GM12891 (cell line): ENCODE measurements at places on chromosomes 2 and 18.

GRCh38 chr18:32930695-32931301, 158.0 kb upstream of the KLHL14 start:
- DNase-seq = peak; percentile 12

DNA sequence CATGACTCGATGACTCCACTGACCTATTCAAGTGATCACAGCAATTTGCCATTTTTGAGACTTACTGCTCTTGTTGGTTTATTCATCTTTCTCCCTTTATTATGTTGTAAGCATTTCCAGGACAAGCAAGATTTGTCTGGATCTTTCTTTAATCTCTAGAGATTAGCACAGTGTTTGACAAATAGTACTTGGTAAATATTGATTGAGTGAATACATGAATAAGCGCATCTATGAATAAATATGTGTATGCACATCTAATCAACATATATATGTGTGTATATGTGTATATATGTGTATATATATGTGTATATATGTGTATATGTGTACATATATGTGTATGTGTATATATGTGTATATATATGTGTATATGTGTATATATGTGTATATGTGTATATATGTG, 7.3 kb downstream of the TMX3 start:
- no peak for DNase-seq

GRCh38 chr2:85971366-85971765, 82.6 kb upstream of the ST3GAL5 start:
- DNase-seq = no peak

GRCh38 chr2:171348056-171348455, 85.7 kb downstream of the METTL8 start:
- DNase-seq = no peak

DNA sequence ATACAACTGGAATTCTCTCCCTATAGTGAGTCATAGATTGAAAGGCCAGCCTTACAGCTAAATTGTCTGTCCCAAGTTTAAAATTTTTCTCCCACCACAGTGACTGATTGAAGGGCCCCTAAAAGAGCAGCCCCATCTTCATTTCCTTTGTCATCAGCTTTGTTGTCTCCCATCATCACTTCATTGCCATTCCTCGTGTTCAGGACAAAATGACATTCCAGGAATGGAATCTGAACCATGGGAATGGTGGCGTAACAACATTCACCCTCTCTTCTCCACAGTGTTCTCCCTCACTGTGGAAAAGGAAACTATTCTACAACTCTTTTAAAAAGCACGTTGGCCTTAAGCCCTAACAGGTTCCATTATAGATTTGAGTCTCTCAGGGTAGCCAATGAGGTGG, 52.1 kb downstream of the PSTPIP2 start:
- DNase-seq = no peak

GRCh38 chr18:73408469-73408868, 540.7 kb upstream of the NETO1 start:
- no peak for DNase-seq

DNA sequence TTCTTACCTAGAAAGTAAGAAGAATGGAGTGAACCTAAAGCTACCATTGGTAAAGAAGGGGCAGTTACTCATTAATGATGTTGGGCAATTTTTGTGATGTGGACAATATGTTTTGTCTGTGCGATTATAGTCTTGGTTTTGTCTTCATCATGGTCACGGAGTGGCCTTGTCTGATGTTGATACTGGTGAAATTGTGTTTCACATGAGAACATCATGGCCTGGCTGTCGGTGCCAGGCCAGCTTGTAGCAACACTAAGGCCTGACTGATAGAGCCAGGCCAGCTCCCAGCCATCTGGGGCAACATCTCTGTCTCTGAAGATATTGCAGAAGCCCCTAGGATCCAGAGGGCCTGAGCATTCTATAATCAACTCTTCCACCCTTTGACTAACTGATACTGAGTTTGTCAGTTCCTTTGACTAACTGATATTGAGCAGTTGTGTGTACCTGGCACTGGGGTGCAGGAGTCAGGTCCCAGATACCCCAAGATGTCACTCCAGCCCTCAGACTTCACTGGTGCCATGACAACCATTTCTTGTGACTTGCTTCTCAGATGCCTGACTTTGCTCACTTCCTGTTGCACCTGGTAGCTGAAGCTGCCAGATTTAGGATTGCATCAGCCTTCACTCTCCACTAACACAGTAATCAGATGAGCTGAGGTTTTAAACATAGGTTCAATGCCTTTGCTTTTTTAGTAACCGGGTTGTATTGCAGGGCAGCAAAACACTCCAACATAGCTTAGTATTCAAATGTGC, 62.5 kb downstream of the RPIA start:
- DNase-seq = peak; percentile 53

- no peak for DNase-seq
Measured at GRCh38 chr18:12839526-12840196, 44.4 kb downstream of the PTPN2 start.

- no peak for DNase-seq
Measured at GRCh38 chr18:61334491-61334850, 1.2 kb downstream of the CDH20 start.

DNA sequence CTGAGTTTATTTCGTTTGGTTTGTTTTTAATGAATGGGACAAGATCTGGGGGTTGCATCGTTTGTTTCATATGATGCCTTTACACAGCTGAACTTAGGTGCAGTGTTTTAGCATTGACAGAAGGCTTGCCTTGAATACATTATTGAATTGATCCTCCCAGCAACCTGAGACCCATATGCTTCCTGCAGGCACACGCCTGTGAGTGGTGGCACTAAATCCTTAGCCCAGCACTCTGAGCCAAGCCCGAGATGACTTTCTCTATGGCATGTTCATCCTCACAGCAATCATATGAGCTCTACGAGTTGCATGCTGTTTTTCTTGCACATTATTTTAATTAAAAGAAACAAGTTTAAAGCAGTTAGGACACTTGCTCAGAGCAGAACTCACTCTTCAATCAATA, 47.8 kb upstream of the AGAP1 start:
- no peak for DNase-seq

GRCh38 chr18:808086-808485, 4.0 kb downstream of the YES1 start:
- no peak for DNase-seq

- no peak for DNase-seq
Measured at GRCh38 chr2:191907091-191907490, 60.2 kb upstream of the CAVIN2 start.

DNA sequence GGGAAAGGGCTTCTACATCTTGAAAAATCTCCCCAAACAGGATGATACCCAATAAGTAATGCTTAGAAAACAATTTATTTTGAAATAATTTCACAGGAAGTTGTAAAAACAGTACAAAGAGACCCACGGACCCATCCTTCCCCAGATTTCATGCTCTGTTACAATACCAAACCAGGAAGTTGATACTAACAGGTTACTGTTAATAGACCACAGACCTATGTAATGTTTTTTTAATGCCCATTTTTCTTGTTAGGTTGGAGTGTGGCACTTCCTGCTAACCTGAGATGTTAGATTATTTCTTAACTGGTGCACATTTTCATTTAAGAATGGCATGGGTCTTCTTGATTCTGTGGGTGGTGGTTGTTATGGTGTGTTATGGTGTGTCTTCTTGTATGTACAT, 21.4 kb upstream of the MGAT5 start:
- DNase-seq = no peak

DNA sequence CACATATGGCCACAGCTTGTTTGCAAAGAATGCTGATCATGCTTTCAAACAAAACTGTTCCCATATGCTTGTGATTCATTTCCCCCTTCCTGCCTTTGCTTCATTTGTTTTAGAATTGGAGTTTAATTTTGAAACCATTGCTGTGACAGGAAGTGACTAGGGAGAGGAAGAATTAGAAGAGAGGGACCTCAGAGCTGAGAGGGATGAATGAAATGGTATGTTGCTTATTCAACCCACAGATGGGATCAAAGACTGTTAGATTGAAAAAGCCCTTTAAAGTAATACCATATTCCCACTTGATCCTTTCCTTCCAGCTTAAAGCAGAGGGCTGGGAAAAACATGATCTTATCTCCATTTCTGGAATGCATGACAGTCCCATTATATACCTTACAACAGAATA, 106.2 kb upstream of the RNF152 start:
- no peak for DNase-seq

DNA sequence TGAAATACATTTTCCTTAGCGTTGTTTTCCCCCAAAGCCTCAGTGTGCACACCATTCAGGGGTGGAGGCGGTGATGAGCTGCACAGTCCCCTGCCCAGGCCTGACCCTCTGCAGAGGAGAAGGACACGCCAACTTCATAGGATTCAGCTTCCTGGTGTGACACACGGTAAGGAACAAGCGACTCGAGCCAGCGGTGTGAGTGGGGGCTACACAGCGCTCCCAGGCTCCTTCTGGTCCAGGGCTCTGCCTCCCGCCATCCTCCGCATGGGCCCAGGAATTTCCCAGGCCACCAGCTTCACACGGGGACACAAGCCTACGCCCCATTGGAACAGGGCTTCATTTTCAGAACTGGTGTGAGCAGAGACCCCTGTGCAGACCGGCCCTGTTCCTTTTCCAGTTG, 272.1 kb downstream of the HDAC4 start:
- no peak for DNase-seq
